Activated CD4-positive, alpha-beta T cell treated with anti-CD3 and anti-CD28 coated beads for 36 hours (primary cell): ENCODE measurements at places on chromosomes 7 and 10. TPM values are rescaled to one million over a fixed set of nuclear protein-coding genes. Genes with fewer than 3 reads are reported as not detected.

SEMA3D gene
- not detected for total RNA-seq

DNA sequence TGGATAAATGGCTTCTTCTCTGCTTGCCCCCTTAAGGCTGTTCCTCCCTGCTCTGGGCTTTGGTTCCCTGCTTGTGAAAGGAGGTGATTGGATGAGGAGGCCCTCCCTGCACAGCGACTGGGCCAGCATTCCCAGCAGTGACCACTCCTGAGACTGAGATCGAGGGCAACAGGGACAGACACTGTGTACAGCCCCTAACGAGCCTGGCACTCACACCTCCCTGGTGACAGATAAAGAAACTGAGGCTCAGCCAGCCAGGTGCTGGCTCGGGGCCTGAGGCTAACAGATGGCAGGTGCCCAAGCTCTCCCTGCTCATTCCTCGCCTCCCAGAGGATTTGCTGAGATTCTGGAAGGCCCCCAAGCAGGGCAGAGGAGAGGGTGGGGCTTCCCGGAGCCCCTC, 12.0 kb upstream of the AQP1 start:
- no peaks in the 10 kb centered on the region for H3K27me3 ChIP-seq
- H3K4me3 ChIP-seq, result no peak overlapping the region
- H3K27ac ChIP-seq, result no peak overlapping the region
- DNase-seq, result no peak

DNA sequence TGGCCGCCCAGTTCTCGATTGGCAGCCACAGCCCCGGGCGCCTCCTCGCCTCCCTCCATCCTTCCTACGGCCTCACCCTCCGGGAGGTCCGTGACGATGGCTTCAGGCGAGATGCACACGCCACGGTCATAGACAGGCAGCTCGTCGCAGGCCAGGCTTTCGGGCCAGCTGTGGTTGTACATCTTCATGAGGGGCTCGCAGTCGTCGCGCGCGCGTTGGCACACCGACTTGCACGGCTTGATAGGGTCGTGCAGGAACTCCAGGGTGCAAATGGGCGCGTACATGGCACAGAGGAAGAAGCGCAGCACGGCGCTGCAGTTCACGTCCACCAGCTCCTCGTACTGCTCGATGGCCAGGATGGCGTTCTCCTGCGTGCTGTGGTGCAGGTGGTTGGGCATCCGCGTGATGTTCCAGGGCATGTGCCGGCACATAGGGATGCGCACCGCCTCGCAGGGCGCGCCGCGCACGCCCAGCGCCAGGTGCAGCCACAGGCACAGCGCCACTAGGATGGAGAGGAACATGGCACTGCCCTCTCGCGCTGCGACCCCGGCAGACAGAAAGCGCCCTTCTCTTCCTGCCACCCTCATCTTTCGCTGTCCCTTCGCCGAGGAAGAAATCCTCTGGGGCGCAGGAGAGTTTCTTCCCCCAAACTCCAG, 472 bp downstream of the SFRP4 start:
- H3K4me3 ChIP-seq, result peak overlapping the region; percentile 35
- DNase-seq, result peak; percentile 16
- peaks cover 13% of the 10 kb centered on the region for H3K4me1 ChIP-seq
- H3K27ac ChIP-seq, result no peak overlapping the region
- H3K36me3 ChIP-seq, result no peaks in the 10 kb centered on the region

DNA sequence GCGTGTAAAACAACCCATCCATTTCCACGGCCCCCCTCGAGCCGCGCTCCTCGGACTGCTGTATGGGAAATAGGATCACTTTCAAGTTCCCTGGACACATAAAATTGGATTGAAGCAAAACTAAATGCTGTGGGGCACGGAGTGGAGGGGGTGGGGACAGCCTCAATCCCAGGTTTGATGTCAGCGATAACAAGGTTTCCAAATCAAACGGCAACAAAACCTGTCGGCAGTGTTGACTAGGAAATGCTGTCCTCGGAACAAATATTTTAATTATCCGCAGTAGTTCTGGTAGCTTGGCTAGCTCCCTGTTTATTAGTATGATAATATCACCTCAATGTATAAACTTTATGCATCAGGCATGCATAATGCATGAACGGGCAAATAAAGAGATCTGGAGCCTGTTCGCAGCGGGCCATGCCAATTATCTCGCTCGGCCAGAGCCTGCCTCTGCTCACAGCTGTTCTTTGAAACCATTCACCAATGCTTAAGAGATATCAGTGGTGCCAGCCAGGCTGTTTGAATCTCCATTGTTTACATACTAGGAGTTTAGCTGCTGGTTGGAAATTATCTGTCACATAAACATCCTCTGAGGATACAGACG, 161.1 kb downstream of the PAXIP1 start:
- no peak overlapping the region for H3K4me3 ChIP-seq
- H3K27me3 ChIP-seq, result peaks cover 22% of the 10 kb centered on the region
- no peaks in the 10 kb centered on the region for H3K4me1 ChIP-seq
- DNase-seq, result no peak

GRCh38 chr7:8724080-8724718, 290.8 kb downstream of the NXPH1 start:
- H3K4me3 ChIP-seq, result no peak overlapping the region
- no peaks in the 10 kb centered on the region for H3K27me3 ChIP-seq
- peak; percentile 58 for DNase-seq
- no peaks in the 10 kb centered on the region for H3K4me1 ChIP-seq

AKR1C4 gene
- total RNA-seq, result not detected

DNA sequence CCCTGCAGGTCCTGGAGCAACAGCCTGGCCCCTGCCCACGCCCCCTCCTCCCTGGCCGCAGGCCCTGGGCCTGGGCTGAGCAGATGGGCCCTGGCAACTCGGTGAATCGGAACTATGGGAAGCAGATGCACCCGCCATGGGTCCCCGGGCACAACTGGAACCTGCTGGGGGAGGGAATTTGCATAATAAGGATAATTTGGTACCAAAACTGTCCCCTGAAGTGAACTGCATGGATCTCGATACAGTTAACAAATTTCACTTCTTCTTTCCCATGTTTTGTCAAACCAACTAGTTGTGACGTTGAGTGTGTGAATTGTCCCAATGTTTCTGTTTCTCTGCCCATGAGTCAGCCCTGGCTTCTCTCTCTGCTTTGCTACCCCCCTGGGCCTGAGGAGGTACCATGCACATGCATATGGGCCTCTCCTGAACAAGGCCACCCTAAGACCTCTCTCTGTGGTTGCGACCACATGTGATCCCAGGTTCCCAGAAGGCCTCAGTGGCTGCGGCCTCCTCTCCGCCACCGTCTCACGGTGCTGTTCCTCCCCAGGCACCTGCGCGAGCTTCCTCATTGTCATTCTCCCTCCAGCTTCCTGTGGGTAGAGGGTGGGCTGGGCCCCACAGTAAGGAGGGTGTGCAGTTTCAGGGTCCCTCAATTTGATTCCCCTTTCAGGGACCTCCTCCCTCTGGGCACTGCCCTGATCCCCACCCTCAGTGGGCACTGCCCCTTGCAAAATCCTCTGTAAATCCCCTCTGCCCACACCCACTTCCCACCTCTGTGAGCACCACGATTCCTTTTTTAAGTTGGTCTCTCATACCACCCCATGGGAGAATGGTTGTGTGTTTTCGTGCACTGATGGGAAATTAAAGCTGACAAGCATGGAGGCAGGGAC, 40.0 kb downstream of the FIGNL1 start:
- H3K4me1 ChIP-seq, result peaks cover 52% of the 10 kb centered on the region
- H3K36me3 ChIP-seq, result peaks cover 1% of the 10 kb centered on the region
- H3K4me3 ChIP-seq, result no peak overlapping the region
- peak overlapping the region; percentile 7 for H3K27ac ChIP-seq
- H3K27me3 ChIP-seq, result no peaks in the 10 kb centered on the region
